Activated naive CD8-positive, alpha-beta T cell treated with anti-CD3 and anti-CD28 coated beads, Interleukin-2, amount 50 U/mL, for 24 hours (primary cell): ENCODE measurements at places on chromosomes 13 and 19.
A peak's percentile ranks its signal among the peaks of the same experiment; 100 is the strongest.

- DNase-seq: no peak
Measured at GRCh38 chr19:17418710-17419109, 1.1 kb upstream of the MVB12A start.

DNA sequence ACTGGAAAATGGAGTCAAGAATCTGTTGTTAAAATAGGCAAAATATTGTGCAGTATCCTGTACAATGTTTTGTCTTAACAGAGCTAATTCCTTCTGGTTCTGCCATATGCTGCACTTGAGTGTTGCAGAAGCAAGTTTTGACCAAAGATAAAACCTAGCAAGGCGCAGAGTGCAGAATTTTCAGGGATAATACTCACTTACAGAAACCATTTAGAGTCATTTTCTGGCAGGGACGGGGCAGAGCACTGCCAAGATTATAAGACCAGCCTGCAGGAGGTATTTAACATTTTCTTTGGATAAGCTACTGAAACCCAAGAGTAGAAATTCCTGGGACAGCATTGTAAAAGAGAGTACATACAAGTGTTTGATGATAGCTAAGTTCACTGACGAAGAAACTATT, 159.5 kb upstream of the EDNRB start:
- no peak for DNase-seq

- DNase-seq: no peak
Measured at GRCh38 chr19:33440241-33440640, 66.7 kb downstream of the CEBPG start.

GRCh38 chr13:86020351-86021002, 221.3 kb upstream of the SLITRK6 start:
- DNase-seq: no peak

DNA sequence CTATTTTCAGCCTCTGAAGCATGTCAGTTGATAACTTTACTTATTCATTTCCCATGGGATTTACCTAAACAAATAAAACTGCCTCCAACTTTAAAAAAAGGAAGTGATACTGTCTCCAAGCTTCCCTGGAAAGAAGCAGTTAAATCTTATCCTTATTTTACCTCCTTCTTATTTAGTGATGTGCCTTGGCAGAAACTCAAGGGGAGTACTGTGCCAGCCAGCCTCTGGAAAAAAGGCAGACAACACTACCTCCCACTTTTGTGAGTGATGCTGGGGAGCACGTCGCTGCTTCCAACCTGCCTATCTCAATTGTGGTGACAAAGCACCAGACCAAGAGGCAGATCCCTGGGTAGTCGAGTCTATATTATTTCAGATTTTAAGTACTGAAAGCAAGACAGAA, 765.6 kb downstream of the DIAPH3 start:
- DNase-seq: no peak

GRCh38 chr13:113555141-113555540, 29.4 kb upstream of the TFDP1 start:
- no peak for DNase-seq

DNA sequence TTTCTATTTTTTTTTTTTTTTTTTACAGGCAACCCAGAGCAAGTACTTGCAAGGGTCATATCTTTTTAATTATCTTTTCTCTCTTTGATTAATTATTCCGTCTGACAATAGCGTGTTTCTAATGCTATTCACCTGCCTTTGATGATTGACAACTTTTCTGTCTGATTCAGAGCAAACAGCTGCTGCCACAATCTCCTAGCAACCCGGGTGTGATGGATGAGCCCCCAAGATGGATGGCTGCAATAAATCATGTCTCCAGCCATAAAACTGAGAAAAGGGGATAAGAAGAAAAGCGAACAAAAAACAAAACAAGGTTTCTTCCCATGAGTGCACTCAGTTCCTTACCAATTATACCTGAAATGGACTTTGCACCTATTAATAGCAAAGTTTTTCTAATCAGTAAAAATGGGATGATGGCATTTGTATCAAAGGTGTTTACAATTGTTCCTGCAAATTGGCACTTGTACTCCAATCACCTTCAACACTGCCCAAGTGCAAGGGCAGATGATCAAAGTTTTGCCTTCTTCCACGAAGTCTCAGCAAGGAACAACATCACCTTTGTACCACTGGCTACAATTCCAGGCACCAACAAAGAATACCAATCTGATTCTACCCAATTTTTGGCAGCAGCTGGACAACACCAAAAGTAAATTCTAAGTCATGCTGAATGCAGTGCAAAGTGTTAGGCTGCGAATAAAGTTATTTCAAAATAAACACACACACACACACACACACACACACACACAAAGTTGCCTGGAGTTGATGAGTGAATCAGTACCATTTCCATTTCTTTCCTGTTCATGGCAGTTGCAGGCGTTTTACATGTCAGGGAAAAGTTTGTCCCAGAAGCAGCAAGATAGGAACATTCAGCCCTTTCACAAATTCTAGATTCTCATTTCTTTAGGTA, 12.0 kb downstream of the TSHZ3 start:
- DNase-seq: no peak

- no peak for DNase-seq
Measured at GRCh38 chr13:76708138-76708688, 178.0 kb downstream of the KCTD12 start.

- no peak for DNase-seq
Measured at GRCh38 chr13:110647365-110647737, 32.0 kb downstream of the NAXD start.

GRCh38 chr13:100803091-100803490, 128.5 kb upstream of the TMTC4 start:
- no peak for DNase-seq

DNA sequence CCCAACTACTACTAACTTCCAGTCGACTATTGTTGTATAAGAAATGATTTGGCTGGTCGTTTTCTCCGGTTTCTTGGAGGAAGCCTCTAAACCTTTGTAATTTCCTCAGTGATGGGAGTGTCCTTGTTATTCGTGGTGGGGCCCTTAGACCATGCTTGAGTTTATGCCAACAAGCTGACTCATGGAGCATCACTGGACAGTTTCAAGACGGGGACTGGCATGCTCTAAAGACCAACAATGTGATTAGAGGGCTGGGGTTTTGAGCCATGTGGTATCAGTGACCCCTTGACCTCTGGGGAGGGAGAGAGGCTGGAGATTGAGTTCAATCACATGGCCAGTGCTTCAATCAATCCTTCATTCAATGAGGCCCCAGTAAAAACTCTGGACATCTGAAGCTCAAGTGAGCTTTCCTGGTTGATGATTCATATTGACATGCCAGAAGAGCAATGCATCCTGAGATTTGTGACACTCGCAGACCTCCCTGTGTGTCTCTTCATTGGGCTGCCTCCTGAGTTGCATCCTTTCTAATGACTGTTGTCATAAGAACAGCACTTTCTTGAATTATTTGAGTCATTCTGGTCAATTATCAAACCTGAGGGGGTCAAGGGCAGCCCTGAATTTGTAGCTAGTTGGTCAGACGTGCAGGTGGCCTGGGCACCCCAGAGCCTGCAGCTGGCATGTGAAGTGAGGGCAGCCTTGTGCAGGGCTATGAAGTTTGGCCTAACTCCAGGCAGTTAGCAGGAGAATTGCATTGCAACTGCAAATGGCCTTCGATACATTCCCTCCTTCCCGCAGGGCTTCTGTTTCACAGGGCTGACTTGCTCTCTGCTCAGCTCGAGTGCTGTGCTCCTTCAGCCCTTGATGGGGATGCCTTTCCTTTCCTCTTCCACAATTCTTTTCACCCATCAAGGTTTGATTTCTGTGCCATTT, 246.5 kb downstream of the FGF9 start:
- no peak for DNase-seq

GRCh38 chr13:29901710-29902631, 51.6 kb upstream of the UBL3 start:
- DNase-seq: peak; percentile 20

- peak; percentile 26 for DNase-seq
Measured at GRCh38 chr13:74062933-74063332, 71.3 kb downstream of the KLF12 start.

DNA sequence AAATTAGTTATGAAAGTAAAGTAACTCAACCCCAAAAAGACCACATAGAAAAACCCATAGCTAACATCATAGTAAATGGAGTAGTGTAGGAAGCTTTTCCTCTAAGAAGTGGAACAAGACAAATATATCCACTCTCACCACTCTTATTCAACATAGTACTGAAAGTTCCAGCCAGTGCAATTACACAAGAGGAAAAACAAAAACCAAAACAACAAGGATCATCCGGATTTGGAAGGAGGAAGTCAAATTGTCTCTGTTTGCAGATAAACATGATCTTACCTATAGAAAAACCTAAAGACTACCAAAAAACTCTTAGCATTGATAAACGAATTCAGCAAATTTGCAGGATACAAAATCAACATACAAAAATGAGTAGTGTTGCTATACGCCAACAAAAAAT, 8.5 kb upstream of the SIGLEC8 start:
- no peak for DNase-seq

- no peak for DNase-seq
Measured at GRCh38 chr13:99258210-99258860, at the start of gene GPR18. TSS of gene GPR18 (minus strand) at chr13:99258379. CDS start at chr13:99255872, 2,507 bp downstream.

GRCh38 chr19:37309834-37310575, 60.9 kb upstream of the ZNF527 start:
- no peak for DNase-seq

DNA sequence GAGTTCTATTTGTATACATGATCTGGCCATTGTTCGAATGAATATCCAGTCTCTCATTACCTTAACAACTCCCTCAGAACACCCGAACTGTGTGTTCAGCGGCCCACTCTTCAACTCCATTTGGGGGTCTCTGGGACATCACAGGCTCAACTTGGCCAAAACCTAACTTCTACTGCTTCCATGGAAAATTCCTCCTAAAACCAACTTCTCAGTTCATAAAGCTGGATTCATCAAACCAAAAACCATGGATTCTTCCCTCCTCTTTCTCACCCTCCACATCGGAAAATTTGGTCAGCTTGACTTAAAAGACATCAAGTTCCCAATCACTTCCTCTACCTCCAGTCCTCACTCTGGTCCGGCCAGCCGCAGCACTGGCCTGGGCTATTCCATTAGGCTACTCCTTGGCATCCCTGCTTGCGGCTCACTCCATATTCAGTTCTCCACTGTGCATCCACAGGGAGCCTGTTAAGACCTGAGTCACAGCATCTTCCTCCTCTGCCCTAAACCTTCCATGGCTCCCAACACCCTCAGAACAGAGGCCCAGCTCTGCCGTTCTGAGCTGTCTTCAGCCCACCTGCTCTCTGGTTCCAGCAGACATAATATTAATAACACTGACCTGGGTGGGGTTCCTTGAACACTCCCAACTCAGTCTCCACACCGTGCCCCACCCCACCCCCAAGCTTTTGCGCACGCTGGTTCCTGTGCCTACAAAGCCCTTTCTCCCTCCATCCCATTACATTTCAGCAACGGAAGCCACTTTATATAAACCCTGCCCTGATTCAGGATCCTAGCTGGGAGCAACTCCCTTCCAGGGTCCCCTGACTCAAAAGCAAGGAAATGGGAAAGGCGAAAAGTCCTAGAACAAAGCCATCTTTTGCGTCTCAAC, 1.1 kb downstream of the ZNF792 start:
- peak; percentile 18 for DNase-seq

- DNase-seq: peak; percentile 33
Measured at GRCh38 chr19:43782689-43783231, 2.0 kb upstream of the KCNN4 start.

DNA sequence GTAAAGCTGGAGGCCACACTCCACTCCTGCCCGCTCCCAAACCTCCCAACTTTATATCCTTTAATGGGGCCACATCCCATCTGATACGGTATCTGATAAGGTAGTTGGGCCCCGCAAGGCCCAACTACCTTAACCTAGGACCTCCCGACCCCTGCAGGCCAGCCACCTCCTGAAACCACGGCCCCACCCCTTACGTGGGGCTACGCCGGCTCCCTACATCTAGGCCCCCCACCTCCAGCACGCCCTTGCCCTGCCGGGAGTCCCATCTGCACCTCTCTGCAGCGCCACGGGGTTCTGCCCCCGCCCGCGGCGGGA, 2.2 kb downstream of the IGFLR1 start:
- no peak for DNase-seq

- no peak for DNase-seq
Measured at GRCh38 chr19:13060233-13060963, 42.3 kb downstream of the LYL1 start.

GRCh38 chr13:20175907-20176652, 15.2 kb upstream of the GJA3 start:
- no peak for DNase-seq

DNA sequence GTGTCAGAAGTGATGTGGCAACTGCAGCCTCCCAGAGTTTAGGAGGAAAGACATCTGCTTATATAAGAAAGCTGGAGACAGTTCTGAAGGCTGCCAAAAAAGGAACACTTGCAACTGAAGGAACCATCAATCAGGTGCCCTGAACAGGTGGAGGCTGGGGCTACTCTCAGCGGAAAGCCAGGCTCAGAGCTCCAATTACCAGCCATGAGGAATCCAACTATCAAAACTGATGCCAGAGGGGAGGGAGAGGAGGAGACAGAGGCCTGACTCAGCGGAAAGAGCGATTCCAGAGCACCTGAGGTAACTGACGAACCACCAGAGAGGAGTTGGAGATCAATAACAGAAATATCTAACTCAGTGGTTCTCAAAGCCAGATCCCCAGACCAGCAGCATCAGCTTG, 24.3 kb downstream of the LEUTX start:
- no peak for DNase-seq

DNA sequence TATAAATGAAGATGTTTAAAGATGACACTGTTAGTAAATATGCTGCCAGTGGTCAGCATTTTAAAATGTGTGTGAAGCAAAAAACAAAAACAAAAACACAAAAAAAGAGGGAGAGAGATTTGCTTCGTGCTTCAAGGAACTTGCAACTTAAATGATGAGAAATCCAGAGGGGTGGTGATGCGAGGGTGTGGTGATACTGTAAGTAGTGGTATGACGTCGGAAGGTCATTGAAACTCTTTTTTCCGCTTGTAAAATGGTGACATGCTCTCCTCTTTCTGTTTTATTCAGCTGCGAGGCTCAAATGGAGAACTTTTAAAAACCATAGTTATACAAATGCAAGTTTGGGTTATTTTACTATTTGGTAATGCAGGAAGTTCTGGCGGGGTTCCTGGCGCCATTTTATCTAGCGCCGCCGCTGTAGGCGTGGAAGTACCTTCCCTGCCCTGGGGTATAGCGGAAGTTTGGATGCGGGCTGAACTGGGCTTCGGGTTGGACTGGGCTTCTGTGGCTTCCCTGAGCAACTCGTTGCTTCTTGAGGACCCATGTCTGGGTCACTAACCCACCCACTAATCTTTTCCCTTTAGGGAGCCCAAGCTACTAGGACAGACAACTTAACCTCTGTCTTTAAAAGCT, 34.8 kb downstream of the DGKH start:
- DNase-seq: no peak

DNA sequence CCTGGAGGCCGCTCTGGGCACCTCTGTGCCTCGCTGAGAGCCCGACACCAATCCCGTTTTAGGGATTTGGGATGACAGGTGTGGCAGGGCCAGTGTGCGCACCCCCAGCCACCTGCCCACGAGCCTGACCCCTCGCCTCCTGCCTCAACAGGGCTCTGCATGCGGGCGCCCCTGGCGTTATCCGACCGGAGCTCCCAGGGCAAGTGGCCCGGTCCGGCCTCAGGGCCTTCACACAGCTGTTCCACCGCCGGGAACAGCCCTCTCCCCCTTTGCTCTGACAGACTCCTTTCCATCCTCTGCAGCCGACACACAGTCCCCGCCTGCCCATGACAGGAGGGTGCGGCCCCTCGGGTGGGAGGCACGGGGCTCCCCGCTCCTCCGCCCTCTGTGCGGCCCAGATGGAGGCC, 7.1 kb upstream of the WDR18 start:
- no peak for DNase-seq

- DNase-seq: no peak
Measured at GRCh38 chr13:77863144-77863543, 55.5 kb downstream of the EDNRB start.

- DNase-seq: no peak
Measured at GRCh38 chr13:95571941-95572340, 19.4 kb downstream of the CLDN10 start.
